Dorsolateral prefrontal cortex (tissue), 122 donors: ENCODE measurements at places on chromosomes 7 and 10. TPM values are rescaled to one million over a fixed set of nuclear protein-coding genes. Genes with fewer than 3 reads are reported as not detected.

Gene TBXAS1
- 7.2 TPM for total RNA-seq

Gene H2AZ2
- total RNA-seq: 211 TPM

Gene BICC1
- total RNA-seq: 9.9 TPM

Gene SVOPL
- 0.78 TPM for total RNA-seq

Gene STRIP2
- 12.2 TPM for total RNA-seq

Gene NPFFR1
- total RNA-seq: 2.2 TPM

Gene GIMAP6
- 10.8 TPM for total RNA-seq

Gene NFE2L3
- not detected for total RNA-seq

Gene GDF2
- total RNA-seq: not detected

Gene PROSER2
- total RNA-seq: 1.6 TPM

Gene PRKAR2B
- total RNA-seq: 52.8 TPM

Gene C10orf67
- 2.6 TPM for total RNA-seq

Gene SHH
- total RNA-seq: 3.1 TPM

Gene ELFN1
- 4.1 TPM for total RNA-seq

Gene CCM2
- 82.3 TPM for total RNA-seq

Gene ZEB1
- 70.7 TPM for total RNA-seq

Gene IDI2
- total RNA-seq: not detected

Gene CFAP58
- 1.1 TPM for total RNA-seq

Gene RNLS
- 9.4 TPM for total RNA-seq

Gene RBP3
- not detected for total RNA-seq

Gene MSMB
- total RNA-seq: not detected

Gene PCGF6
- 8.2 TPM for total RNA-seq

Gene PKD2L1
- 4.5 TPM for total RNA-seq

Gene BRAT1
- total RNA-seq: 27.5 TPM

Gene CCDC172
- total RNA-seq: not detected

Gene MOGAT3
- not detected for total RNA-seq

Gene PALD1
- 10.9 TPM for total RNA-seq

Gene ACBD5
- 57.6 TPM for total RNA-seq

Gene CYP3A4
- not detected for total RNA-seq

Gene CCSER2
- 153 TPM for total RNA-seq

Gene MYL10
- total RNA-seq: not detected

Gene SSC4D
- 2.3 TPM for total RNA-seq

Gene CNNM1
- total RNA-seq: 42.9 TPM

Gene C7orf57
- total RNA-seq: not detected

Gene FBXL13
- total RNA-seq: 3.5 TPM

Gene HTRA1
- total RNA-seq: 239 TPM

Gene EVX1
- not detected for total RNA-seq

Gene BAIAP2L1
- total RNA-seq: 0.50 TPM

Gene SPAM1
- not detected for total RNA-seq

Gene KIAA1549
- total RNA-seq: 21.4 TPM

Gene CNPY1
- total RNA-seq: 0.49 TPM

Gene ZNF775
- total RNA-seq: 12.2 TPM

Gene NPY4R
- total RNA-seq: not detected

Gene LFNG
- 13.6 TPM for total RNA-seq

Gene KMT2C
- 108 TPM for total RNA-seq

Gene EPO
- not detected for total RNA-seq

Gene SLC26A3
- total RNA-seq: not detected

Gene HOXA9
- not detected for total RNA-seq

Gene RET
- 9.5 TPM for total RNA-seq

Gene PNLIPRP3
- not detected for total RNA-seq

Gene GIMAP8
- 2.4 TPM for total RNA-seq

Gene C10orf105
- 5.7 TPM for total RNA-seq

Gene TSPAN33
- total RNA-seq: 22.7 TPM

Gene AGBL3
- total RNA-seq: 8.0 TPM

Gene ANKMY2
- total RNA-seq: 43.1 TPM

Gene SLC35G1
- 4.8 TPM for total RNA-seq

Gene POLR1F
- total RNA-seq: 10.0 TPM
